ENCODE measurements at places on chromosomes 5 and 9. TPM values are rescaled to one million over a fixed set of nuclear protein-coding genes. Genes with fewer than 3 reads are reported as not detected.

- no peak for DNase-seq
Measured at GRCh38 chr5:134917070-134917815, 12.3 kb downstream of the PCBD2 start.

- no peak for DNase-seq
Measured at GRCh38 chr5:28516722-28517121, 1478.3 kb upstream of the CDH9 start.

DNA sequence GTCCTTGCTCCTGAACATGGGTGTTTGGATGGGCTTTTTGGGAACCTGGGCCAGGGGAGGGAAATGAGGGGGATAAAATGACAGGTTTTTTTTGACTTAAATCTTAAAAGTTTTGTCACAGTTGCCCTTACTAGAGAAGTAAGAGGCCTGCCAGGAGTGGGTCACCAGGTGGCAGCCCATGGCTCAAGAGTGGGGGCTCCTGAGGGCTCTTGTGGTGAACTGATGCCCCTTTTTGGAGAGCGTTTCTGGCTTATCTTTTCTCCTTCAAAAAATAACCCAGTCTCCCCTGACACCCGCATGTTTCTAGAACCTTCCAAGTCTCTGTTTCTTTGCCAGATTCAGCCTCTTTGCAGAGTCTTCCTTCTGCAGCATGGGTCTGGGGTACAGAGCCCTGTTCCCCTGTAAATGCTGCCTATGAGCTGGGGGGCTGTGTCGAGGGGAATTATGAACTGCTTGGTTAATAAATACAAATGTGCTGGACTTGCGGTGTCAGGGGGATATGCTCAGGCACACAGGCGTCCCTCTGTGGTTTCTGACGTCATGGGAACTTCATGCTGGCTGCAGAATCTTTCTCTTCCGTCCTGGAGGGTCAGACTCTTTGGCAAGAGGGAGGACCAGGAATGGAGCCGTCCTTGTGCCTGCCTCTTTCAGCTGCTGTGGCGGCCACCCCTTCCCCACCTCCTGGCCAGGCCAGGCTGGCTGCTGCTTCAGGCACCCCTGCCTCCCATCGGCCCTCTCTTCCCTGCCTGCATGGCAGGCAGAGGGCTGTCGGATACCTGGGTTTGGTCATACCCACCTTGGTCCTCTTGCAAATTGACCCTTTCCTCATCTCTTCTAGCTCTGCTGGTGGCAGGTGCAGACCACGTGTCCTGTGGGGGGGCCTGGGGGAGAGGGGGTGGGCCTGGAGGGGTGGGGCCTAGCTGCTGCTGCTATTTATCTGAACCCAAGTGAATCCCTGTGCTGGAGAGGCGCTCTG is 30.1 kb downstream of the PTPA start:
- DNase-seq: no peak

DNA sequence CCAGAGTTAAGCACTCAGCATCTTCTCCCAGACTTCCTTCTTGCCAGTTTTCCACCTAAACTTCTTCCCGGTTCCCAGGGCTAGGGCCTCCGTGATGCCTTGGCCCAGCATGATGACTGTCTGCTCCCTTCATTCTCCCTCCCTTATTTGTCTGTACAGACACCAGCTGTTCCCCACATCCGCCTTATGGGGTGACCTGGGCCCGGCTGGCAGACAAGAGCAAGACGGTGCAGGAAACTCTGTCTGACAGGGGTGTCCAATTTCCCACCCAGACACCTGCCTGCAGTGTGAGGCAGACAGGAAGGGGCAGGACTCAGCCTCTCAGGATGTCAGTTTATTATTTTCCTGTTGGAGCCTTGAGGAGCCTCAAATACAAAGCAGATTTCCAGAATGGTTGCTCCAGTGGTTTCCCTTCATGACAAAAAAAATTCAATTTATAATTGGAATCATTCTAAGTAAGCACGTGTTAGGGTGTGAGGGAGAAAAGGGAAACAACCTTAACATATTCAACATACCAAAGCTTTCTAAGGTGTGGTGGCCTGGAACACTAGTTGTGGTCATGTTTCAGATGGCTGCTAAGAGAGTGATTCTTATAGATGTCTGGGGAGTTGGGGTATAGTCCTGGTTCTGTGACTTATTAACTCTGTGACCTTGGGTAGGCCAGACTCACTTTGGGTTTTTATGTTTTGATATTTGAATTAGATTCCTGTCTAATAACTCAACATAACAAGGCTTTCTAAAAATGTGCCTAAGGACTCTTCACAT is 234.5 kb downstream of the PAPPA start:
- no peak for DNase-seq

Gene MUSK
- total RNA-seq: not detected

Gene BTNL3
- not detected for total RNA-seq

Gene MRPS27
- total RNA-seq: 86.9 TPM

All from CD8-positive, alpha-beta memory T cell (primary cell).